NCI-H1105 treated with DMSO at 0.1 percent for 48 hours (cell line): ENCODE measurements at places on chromosomes 1 and 21.

DNA sequence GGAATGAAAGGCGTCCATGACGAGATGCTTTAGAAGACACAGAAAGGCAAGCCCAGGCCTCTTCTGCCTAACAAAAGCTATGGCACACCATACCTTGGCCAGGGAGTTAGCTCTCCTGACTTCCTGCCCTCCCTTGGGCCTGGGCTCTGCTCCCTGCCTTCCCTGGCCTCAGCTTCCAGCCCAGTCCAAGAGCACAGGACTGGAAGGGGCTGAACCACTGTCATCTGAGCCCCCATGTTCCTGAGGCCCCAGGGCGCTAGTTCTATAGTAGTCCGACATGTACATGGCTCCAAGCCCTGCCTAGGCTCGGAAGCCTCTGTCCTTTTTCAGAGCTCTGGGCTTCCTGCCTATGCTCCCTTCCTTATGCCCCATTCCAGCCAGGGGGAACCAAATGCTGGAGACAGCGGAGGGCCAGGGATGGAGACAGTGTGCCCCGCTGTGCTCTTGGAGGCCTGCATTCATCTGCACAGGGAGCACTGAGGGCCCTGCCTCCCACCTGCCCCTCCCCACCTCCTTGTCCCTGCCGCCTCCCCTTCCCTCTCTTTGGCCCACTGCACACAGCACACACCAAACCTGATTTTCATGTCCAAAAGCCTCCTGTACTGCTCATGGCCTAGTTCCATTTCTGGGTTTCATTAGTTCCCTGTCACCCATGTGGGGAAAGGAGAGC, 240.1 kb downstream of the RHOU start:
- DNase-seq = no peak

GRCh38 chr1:147497826-147498225, 43.5 kb upstream of the BCL9 start:
- DNase-seq = no peak

DNA sequence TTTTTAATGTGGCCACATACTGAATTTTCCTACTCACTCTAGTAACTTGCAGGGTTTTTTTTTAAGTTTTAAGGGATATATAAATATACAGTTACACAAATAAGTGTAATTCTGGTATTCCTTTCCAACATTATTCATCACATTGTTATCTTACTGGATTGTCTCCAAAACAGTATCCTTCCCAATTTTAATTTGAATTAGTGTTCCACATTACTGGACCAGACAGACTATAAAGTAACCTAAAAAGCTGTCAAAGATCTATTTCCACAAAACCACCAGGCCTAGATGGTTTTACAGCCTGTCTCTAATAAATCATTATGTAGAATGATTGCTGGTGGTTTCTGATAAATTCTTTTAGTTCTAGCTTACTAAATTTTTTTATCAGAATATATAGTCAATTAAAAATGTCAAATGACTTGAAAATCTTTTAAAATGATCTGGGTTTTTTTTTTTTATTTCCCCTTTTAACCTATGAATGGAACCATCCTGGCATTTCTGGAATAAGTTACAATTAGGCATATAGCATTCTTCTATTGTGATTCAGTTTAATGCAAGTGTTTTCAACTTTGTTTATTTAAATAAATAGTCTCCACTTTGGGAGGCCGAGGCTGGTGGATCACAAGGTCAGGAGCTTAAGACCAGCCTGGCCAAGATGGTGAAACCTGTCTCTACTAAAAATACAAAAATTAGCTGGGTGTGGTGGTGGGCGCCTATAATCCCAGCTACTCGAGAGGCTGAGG, 59.3 kb downstream of the PACC1 start:
- no peak for DNase-seq

- DNase-seq = no peak
Observed at GRCh38 chr1:178155481-178156255, 61.8 kb downstream of the RASAL2 start.

DNA sequence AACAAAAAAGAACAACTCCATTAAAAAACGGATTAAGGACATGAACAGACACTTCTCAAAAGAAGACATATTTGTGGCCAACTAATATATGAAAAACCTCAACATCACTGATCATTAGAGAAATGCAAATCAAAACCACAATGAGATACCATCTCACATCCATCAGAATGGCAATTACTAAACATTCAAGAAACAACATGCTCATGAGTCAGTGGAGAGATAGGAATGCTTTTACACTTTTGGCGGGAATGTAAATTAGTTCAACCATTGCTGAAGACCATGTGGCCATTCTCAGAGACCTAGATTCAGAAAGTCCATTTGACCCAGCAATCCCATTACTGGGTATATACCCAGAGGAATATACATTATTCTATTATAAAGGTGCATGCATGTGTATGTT, 1442.6 kb upstream of the B3GALT2 start:
- DNase-seq = no peak

GRCh38 chr1:62358665-62359373, 39.6 kb upstream of the KANK4 start:
- peak; percentile 84 for DNase-seq

- DNase-seq = no peak
Observed at GRCh38 chr1:235054936-235055335, 73.7 kb downstream of the TOMM20 start.

DNA sequence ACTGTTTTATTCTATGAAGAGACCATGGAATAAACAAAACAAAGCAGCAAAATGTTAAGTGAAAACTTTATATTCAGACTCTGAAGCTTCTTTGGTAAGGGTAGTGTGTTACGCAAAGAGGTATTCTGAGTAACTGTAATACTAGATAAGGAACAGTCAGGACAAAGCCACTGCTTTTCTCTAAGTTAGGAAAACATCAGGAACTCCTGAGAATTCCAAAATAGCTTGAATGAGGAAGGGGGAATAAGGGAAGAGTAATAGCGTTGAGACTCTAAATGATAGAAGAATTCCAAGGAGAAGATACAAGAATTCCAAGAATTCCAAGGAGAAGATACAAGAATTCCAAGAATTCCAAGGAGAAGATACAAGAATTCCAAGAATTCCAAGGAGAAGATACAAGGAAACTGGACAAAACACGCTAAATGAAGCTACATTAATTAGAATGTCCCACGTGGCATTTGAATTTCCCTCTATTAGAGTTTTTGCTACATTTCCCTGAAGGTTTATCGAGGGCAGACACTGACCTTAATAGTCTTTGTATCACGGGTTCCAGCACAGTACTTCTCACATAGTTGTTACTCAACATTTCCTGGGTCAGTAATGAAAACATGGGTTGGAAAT, 71.5 kb downstream of the SMYD3 start:
- no peak for DNase-seq

DNA sequence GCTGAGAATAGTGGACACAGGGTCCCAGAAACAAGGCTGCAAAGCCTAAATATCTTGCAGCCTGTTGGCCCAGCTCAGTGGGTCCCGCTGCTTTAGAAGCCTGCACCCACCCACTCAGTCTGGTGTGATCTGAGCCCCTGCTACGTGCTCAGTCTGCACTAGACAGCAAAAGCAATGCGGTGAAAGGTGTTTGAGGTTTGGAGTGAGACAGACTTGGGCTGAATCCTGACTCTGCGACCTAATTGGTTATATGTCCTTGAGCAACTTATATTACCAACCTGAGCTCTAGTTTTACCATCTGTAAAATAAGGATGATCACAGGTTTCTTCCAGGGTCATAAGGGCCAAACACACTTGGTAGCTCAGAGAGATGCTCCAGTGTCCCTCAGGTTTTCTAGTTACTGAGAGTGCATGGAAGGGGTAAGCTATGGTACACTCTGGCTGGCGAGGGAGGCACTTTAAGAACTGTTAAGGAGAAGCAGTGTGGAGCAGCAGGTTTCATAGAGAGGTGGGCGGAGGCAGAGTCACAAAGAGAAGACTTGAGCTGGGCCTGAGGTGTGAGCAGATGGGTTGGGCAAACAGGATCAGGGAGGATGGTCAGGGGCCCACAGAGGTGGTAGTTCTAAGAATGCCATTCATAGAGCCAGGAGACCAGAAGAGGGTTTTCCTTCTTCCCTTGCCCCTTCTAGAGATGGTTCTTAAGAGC, 10.1 kb downstream of the TMEM200B start:
- no peak for DNase-seq

- DNase-seq = no peak
Observed at GRCh38 chr1:197783510-197783948, 8.2 kb upstream of the DENND1B start.

DNA sequence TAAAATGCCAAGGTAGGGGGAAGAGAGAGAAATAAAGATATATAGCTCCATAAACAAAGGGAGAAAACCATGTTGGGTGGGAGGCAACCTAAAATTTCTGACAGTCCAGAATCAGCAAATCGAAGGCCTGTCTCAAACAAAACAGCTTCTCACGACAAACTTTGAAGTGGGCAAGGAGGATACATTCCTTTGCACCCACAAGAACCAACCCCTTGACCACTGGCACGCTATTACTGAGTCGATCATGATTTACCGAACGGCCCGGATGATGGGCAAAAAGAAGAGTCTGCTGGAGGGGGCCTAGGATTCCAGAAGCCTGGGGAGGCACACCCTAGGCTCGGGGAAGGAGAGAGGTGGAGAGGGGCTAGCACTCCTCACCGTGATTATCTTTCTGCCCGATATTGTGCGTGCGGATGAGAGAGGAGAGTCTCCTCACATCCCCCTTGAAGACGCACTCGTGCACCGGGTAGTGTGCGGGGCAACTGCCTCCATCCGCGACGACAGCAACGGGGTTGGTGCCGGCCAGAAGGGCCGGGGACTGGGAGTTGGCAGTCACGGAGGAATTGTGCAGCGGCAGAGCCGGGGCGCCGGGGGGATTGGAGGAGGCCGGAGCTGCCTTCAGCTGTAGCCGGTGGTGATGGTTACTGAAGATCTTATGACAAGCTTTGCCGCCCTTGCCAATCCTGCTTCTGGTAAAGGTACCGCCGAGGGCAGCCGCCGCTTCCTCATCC, 756 bp downstream of the ANKRD13C start:
- peak; percentile 22 for DNase-seq

- DNase-seq = no peak
Observed at GRCh38 chr1:93340090-93340489, 5.6 kb upstream of the DR1 start.

DNA sequence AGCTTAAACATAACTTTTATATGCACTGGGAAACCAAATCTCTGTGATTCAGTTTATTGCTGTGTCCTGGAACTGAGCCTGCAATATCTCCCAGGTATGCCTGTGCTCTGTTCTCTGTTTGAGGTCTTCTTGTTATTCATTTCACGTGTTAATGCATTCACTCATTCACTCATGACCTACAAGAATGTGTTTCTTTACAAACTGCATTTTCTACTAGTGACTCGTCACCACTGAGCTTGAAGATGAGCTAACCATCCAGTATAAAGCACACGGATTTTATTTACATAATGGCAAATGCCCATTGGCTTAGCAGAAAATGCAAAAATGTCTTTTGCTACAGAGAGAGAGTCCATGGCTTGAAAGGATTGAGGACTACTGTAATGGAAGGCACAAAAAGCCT, 75.0 kb upstream of the DUSP10 start:
- no peak for DNase-seq

DNA sequence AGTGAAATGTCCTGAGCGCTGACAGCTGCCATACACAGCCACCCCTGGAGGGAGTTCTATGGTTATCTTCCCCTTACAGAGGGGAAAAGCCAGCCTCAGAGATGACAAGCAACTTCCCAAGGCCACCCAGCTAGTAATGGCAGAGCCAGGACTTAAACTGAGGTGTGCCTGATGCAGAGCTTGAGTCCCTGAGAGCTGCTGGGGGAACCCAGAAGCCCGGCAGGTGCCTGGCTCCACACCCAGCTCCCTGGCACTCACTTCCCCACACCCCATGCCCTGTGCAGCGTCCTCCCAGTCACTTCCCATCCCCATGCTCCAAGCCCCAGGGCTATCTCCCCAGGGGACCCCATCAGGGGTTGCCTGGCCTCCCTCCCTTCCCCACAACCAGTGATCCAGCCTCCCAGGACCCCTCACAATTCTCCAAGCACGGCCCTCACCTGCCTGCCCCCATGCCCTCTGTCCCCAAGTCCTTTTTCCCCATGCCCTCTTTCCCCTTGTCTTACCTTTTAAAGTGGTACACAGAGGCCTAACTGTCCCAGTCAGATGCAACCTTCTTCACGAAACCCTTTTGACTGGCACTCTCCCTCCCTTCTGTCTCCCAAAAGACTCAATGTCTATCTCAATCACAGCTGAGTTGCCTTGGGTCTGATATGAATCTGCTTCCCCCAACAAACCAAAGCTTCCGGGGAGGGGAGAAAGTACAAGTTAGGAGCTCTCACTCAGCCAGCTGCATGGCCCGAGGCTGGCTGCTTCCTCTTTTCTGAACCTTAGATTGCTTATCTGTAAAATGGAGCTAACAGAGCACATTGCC, 39.8 kb upstream of the LRP8 start:
- no peak for DNase-seq

GRCh38 chr21:36693489-36694030, 5.4 kb upstream of the SIM2 start:
- DNase-seq = no peak

GRCh38 chr1:241773991-241774390, 74.0 kb upstream of the EXO1 start:
- no peak for DNase-seq

DNA sequence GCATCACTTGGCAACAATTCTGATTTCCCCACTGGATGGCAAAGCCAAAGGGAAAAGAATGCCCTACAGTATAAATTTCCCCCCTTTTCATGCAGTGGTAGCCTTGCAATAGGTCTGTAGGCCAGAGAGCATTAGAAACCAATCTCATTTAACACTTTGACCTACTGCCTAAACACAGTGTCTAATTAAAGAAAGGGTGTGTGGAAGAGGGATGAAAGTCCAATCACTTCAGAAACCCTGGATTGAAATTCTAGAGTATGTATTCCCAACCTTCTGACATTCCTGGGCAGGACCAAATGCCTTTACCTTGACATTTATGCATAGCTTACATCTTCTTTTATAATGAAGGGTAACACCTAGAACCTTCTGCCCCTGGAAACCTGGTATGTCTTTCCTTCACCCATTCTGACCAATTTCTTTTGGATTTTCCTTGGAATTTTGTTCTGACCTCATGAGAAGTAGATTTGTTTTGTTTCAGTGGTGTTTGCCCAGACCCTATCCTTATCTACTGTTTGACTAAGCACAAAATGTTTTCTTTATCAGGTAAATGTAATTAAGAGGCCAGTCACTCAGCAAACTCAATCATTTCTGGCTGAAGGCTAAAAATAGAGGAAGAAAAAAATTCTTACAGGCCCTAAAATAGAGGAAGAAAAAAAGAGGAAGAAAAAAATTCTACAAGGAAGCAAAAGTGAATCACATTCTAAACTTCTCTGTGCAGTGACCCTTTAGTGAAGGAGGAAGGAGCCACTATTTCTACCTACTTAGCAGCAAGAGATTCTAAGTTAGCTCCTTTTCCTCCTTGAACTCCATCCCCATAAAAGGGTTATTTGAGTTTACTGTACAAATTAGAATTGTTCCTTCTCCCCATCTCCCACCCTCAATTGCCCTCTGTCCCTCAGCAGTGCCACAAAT, 129.5 kb upstream of the DSCAM start:
- no peak for DNase-seq

DNA sequence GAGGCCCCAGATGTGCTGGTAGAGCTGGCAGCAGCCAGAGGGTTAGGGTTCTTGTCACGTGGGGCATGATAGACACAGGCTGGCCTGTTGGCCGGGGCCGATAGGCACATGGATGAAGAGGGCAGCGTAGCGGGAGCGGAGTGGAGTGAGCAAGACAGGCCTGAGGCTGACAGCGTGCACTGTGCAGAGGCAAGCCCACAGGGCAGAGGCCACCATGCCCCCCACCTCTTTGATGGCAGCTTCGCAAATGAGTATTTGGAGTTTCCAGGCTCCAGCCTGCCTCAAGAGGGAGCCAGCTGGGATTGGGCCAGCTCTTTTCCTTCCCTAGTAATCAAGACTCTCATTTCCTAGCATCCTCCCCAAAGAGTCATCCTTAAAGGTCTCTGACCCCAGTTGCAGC, 43.5 kb downstream of the TMCC2 start:
- no peak for DNase-seq
